ENCODE measurements at places on chromosomes 4 and X.

DNA sequence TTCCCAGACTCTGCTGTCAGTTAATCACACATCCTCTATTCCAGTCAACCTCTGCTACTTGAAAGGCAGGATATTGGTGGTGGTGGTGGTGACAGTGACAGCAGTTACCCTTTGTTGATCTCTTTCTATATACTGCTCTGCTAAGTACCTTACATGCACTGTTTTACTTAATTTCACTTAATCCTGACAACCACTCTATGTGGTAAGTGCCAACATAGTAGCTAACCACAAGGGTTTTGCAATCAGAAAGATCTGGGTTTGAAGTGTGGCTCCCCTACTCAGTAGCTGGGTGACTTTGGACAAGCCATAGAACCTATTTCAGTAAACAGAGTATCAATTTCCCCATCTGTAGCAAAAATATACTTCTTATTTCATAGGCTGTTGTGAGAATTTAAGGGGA lies 24.2 kb upstream of the F9 start:
- DNase-seq, result no peak

DNA sequence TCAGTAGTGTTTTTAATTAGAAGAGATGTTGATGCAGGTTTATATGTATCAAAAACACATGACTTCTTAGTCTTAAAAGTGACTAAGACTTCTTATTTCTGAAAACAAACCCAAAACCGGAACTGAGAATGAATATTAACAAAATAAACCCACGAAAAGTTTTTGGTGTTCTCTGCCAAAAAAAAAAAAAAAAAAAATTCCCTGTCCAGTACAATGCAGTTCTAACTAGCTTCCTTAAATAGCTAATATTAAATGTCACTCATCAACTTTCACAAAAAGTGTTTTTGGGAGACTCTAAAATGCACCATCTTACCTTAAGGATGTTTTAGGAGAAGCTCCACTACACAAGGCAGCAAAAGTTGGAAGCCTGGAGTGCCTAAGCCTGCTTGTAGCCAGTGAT lies 2.0 kb downstream of the ANKRD37 start:
- DNase-seq, result no peak

- no peak for DNase-seq
Observed at GRCh38 chr4:38860788-38861424, 4.3 kb upstream of the TLR6 start.

DNA sequence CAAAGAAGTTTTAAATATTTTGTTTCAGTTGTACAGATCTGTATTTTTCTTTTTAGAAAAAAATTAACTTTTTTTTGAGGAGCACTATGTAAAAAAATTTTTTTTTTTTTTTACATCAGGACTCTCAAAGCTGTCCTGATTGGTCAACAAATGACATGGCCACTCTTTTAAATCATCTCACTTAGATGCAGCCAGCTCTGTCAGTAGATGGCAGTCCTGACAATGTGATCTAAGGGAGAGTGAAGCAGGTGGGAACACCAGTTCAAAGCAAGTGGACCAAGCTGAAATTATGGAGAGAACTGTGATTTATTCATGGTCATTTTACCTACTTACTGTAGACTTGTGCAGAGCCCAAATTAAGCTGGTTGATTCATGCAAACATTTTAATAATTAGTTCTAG lies 174.7 kb upstream of the GPRIN3 start:
- DNase-seq, result no peak
